ENCODE measurements at places on chromosomes 5 and 9.

GRCh38 chr5:18010053-18010452 lies 375.8 kb downstream of the TAF11L14 start:
- no peak for DNase-seq

- no peak for DNase-seq
These were observed 188.8 kb downstream of the COMMD10 start for GRCh38 chr5:116273448-116274242.

- DNase-seq: peak; percentile 7
These were observed 1912.8 kb upstream of the NUDT12 start for GRCh38 chr5:105475401-105475800.

DNA sequence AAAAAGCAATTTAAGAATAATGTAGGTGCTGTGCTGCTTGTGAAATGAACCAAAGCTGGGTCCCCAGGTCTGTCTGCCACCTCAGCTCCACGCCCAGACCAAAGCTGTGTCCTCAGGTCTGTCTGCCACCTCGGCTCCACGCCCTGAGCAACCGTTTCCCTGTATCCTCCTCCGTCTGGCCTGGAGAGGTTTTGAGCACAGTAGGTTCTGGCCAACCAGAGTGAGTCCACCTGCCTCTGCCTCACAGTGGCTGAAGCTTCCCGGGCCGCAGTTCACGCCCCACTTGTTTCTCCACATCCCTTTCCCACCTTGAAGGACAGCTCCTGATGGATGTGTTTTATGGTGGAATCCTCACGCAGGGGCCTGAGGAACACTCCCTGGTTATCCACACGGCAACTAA lies 120.5 kb downstream of the ADAMTS2 start:
- no peak for DNase-seq

GRCh38 chr9:15498246-15498995 lies 12.3 kb downstream of the PSIP1 start:
- no peak for DNase-seq

DNA sequence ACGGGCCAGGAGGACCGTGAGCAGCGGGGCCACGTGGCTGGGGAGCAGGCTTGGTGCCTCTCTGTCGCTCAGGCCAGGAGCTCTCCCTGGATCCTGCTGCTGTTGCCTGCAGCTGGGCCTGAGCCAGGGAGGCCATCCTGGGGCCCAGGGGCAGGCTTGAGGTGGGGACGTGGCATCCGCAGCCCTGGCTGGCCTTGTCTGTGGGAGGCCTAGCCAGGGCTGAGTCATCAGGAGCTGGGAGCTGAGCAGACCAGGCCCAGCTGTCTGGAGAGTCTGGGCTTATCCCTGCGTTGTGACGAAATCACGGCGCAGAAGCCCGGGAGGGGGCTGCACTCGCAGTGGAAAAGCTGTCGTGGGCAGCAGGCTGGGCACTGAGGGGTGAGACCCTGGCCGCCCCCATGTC lies 138.8 kb upstream of the COL5A1 start:
- no peak for DNase-seq

- DNase-seq: no peak
These were observed 40.1 kb downstream of the SLC36A1 start for GRCh38 chr5:151487544-151487943.

- DNase-seq: no peak
These were observed 336.3 kb downstream of the IRX1 start for GRCh38 chr5:3931976-3932375.
